H9 (cell line): ENCODE measurements at places on chromosomes 5 and 9.
A peak's percentile ranks its signal among the peaks of the same experiment; 100 is the strongest.

DNA sequence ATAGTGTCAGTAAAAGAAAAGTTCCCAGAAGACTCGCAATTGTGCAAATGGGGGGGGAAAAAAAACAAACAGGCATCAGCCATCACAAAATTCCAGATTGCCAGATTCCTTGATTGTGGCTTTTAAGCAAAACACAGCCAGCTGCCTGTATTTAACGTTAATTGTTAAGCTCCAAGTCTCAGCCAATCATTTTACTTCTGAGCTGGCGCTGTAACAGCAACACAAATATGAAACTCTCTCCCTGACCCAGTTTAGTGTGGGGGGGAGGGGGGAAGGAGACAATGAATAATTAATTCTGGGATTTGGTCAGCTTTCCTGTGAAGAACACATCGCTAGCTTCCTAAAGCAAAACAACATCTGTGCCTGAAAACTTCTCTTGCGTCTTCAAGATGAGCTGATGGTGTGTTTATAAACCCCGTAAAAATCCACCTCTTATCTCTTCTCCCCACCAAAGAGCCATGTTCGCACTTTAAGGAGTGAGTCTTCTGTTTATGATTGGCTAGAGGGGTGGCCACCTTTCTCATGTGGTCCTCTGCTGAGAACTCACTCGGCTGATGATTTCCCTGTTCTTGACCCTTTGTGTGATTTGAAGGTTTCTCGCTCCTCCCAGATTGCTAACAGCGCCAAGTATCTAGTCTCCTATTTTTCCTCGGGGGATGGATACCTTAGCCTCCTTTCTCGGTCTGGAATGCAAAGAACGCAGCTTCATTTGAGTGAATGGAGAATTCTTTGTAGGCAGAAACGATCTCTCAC lies 160.2 kb upstream of the DAPK1 start:
- H3K27ac ChIP-seq: peak overlapping the region; percentile 91
- no peaks in the 10 kb centered on the region for H3K36me3 ChIP-seq
- H3K4me3 ChIP-seq: peak overlapping the region; percentile 67
- DNase-seq: peak; percentile 72
- no peaks in the 10 kb centered on the region for H3K27me3 ChIP-seq

DNA sequence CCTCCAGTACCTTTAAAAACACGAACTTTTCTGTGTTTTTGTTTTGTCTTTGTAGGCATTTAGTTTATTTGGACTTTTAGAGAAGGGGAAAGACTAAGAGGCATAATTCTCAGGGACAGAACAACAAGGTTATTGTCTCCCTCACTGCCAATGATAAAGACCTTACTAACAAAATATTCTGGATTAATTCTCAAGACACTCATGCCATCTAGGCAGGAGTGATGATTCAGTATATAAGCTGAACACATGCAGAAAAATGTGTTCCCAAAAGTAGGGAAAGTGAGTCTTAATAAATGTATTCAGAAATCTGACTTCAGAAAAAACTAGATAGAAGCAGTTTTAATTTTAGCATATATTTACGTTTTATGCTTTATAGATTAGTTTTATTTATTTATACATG lies 17.4 kb upstream of the ASPN start:
- DNase-seq: no peak
- H3K36me3 ChIP-seq: no peaks in the 10 kb centered on the region
- no peak overlapping the region for H3K27ac ChIP-seq
- H3K27me3 ChIP-seq: no peaks in the 10 kb centered on the region

GRCh38 chr5:64629841-64630240 lies 60.5 kb upstream of the SHISAL2B start:
- H3K36me3 ChIP-seq: no peaks in the 10 kb centered on the region
- no peak overlapping the region for H3K4me3 ChIP-seq
- H3K27me3 ChIP-seq: no peaks in the 10 kb centered on the region
- peaks cover 3% of the 10 kb centered on the region; the same call in 1 of the 2 replicates for H3K4me1 ChIP-seq
- H3K27ac ChIP-seq: no peak overlapping the region
- DNase-seq: no peak

GRCh38 chr5:139712412-139712811 lies 64.3 kb downstream of the CXXC5 start:
- H3K4me1 ChIP-seq: peaks cover 19% of the 10 kb centered on the region; the same call in 1 of the 2 replicates
- H3K36me3 ChIP-seq: peaks cover 3% of the 10 kb centered on the region; the same call in 1 of the 3 replicates
- no peak overlapping the region for H3K27ac ChIP-seq
- no peaks in the 10 kb centered on the region for H3K27me3 ChIP-seq
- peak overlapping the region; percentile 66 for H3K4me3 ChIP-seq

- H3K27me3 ChIP-seq: no peaks in the 10 kb centered on the region
- no peaks in the 10 kb centered on the region; the same call in 2 of the 3 replicates for H3K36me3 ChIP-seq
- peaks cover 2% of the 10 kb centered on the region; the same call in 1 of the 2 replicates for H3K4me1 ChIP-seq
These were observed 34.8 kb downstream of the ADAMTS12 start for GRCh38 chr5:33857037-33857436.

GRCh38 chr9:71209890-71210289 lies 88.5 kb upstream of the TRPM3 start:
- no peak overlapping the region for H3K27ac ChIP-seq
- H3K36me3 ChIP-seq: peaks cover 3% of the 10 kb centered on the region; the same call in 1 of the 2 replicates

DNA sequence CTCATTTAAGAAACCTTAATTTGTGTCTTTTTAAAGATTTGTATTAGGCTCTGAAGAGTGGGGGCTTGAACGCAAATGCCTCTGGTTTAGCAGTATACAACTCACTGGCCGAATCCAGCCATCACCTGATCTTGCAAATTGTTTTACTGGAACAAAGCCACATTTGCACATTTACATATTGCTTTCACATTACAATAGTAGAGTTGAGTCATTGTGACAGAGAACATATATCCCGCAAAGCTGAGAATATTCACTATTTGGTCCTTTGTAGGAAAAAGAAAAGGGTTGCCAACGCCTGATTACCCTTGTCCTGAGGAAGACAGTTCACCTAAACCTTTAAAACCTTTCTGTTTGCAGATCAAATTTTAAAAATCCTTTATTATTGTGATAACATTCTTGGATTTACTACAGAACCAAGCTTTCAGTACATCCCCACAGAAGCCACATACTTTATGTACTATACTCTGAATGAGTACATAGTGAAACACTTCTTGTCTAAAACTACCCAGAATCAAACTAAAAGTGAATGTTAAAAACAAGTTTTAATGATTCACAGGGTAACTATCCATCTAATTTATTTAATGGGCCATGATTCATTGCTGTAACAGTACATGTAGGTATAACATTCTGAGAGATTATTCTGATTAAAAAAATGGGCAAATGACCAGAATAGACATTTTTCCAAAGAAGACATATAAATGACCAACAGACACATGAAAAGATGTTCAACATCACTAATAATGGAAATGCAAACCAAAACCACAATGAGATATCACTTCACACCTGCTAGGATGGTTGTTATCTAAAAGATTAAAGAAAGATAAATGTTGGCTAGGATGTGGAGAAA lies 161.0 kb downstream of the SLC25A46 start:
- no peaks in the 10 kb centered on the region for H3K36me3 ChIP-seq
- no peaks in the 10 kb centered on the region; the same call in 1 of the 2 replicates for H3K4me1 ChIP-seq
- H3K27me3 ChIP-seq: no peaks in the 10 kb centered on the region
- H3K27ac ChIP-seq: peak overlapping the region; percentile 71
- H3K4me3 ChIP-seq: no peak overlapping the region

GRCh38 chr5:61431923-61432620 lies 100.0 kb downstream of the ZSWIM6 start:
- no peaks in the 10 kb centered on the region for H3K36me3 ChIP-seq
- peaks cover 6% of the 10 kb centered on the region; the same call in 1 of the 2 replicates for H3K4me1 ChIP-seq
- H3K27ac ChIP-seq: peak overlapping the region; percentile 10
- no peak for DNase-seq

DNA sequence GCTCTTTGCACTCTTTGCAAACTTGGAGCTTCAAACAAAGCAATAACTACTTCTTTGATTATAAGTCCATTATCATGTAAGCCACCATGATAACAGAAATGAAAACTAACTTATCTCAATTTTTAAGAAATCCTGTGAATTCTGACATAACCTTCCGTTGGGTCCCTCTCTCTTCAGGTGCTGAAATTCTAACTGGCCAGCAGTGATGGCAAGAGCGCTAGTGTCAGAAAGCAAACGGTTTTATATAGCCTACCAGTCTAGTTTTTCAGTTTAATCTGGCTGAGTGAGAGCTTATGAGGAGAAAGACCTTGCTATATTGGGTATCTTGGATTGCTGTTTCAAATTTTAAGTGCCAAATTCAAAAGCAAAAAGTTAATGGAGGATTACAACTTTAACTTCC lies 13.4 kb downstream of the NFIB start:
- no peak for DNase-seq
- no peak overlapping the region for H3K27ac ChIP-seq
- peaks cover 2% of the 10 kb centered on the region; the same call in 1 of the 2 replicates for H3K36me3 ChIP-seq
- H3K4me3 ChIP-seq: no peak overlapping the region
- H3K27me3 ChIP-seq: no peaks in the 10 kb centered on the region

GRCh38 chr9:127300886-127301447 lies 36.4 kb downstream of the GARNL3 start:
- no peak overlapping the region for H3K27ac ChIP-seq
- no peaks in the 10 kb centered on the region for H3K4me1 ChIP-seq
- no peak overlapping the region for H3K4me3 ChIP-seq

GRCh38 chr9:85713897-85714296 lies 27.9 kb downstream of the AGTPBP1 start:
- no peak for DNase-seq
- no peaks in the 10 kb centered on the region for H3K4me1 ChIP-seq
- no peaks in the 10 kb centered on the region for H3K27me3 ChIP-seq
- H3K36me3 ChIP-seq: peaks cover 2% of the 10 kb centered on the region; the same call in 2 of the 3 replicates
- no peak overlapping the region for H3K27ac ChIP-seq

GRCh38 chr5:119435436-119436132 lies 16.7 kb upstream of the HSD17B4 start:
- no peak overlapping the region for H3K27ac ChIP-seq
- no peak overlapping the region for H3K4me3 ChIP-seq
- peak; percentile 87 for DNase-seq
- no peaks in the 10 kb centered on the region for H3K4me1 ChIP-seq

DNA sequence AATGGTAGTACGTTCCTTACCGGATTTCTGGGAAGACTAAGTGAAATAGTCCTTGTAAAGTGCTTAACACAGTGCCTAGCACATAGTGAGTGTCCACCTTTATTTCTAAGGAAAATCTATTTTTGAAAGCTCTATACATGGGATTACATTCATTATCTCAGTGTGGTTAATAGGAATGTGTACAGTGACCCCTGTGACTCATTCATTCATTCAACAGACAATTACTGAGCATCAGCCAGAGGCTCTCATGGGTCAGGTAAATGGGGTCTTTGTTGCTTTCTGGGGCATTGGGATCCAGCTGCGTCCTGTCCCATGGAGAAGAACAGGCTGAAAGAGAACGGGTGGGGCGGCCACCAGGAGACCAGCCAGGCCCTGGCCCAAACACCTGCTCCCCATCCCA lies 226.2 kb upstream of the TBC1D2 start:
- H3K27ac ChIP-seq: no peak overlapping the region
- H3K4me3 ChIP-seq: no peak overlapping the region
- H3K36me3 ChIP-seq: no peaks in the 10 kb centered on the region
- H3K4me1 ChIP-seq: no peaks in the 10 kb centered on the region

GRCh38 chr5:124665035-124665434 lies 81.4 kb downstream of the ZNF608 start:
- H3K27ac ChIP-seq: no peak overlapping the region
- 0 out of 2 replicates have a peak, but pooled peaks cover 1% of the 10 kb centered on the region for H3K27me3 ChIP-seq
- H3K4me3 ChIP-seq: no peak overlapping the region
- DNase-seq: no peak
- H3K4me1 ChIP-seq: peaks cover 16% of the 10 kb centered on the region; the same call in 1 of the 2 replicates

DNA sequence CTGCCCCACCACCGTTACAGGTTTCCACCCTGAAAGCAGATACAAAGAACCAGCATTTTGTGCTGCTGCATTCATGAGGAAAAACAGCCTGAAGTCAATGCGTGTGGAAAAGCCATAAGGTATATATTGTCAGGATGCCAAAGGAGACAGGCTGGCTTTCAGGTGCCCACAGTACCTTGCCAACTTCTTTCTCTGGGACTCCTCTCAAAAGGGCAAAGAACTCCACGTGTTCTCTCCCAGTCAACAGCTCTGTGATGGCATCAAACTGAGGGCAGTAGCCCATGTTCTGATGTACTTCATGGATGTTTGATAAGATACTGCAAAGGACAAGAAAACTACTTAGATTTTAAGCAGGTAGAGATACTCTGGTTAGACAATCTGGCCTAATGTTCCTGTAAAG lies 24.3 kb downstream of the NIPSNAP3B start:
- no peak overlapping the region for H3K27ac ChIP-seq
- H3K4me1 ChIP-seq: no peaks in the 10 kb centered on the region
- H3K27me3 ChIP-seq: no peaks in the 10 kb centered on the region
- H3K4me3 ChIP-seq: no peak overlapping the region
- DNase-seq: no peak
- no peaks in the 10 kb centered on the region; the same call in 2 of the 3 replicates for H3K36me3 ChIP-seq
